Activated CD8-positive, alpha-beta memory T cell treated with anti-CD3 and anti-CD28 coated beads for 4 hours (primary cell): ENCODE measurements at places on chromosomes 12 and 14.

- DNase-seq: no peak
Observed at GRCh38 chr14:55803873-55804553, 224.0 kb downstream of the KTN1 start.

- no peak for DNase-seq
Observed at GRCh38 chr14:21070610-21071224, 613 bp downstream of the ARHGEF40 start.

DNA sequence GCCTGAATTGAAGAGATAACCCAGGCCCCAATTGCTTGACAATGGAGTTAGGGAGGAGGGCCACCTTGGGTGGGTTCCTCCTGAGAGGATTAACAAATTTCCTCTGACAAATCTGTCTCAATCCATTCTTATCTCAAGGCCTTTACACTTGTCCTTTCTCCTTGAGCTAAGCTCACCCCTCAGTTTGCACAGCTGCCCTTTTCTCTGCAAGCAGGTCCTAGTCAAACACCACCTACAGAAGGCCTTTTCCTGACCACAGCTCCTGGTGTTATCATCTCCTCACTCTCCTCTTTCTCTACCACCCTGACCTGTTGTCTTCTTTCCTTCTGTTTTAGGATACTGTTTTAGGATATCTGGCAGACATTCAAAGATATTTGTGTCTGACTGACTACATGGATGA lies 26.4 kb upstream of the GSC start:
- DNase-seq: no peak

DNA sequence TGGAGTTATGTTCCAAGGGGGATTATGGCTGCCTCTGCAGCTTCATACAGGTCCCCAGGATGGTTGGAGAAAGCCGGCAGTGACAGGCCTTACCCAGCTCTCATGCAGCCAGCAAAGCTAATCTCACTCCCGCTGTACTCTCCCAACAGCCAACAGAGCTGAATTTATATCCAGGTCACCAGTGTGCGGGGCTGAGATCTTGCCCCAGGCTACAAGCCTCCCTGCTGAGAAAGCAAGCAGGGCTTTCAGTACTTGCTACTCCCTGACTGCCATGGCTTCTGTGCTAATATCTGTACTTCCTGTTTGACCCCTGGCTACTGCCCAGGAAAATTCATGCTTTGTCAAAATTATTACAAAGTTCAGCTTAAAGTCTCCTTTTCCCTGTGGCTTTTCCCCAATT lies 92.9 kb downstream of the ATP23 start:
- DNase-seq: no peak

GRCh38 chr12:23944067-23944466 lies 5.4 kb downstream of the SOX5 start:
- no peak for DNase-seq
